ENCODE measurements at places on chromosomes 3 and 15. TPM values are rescaled to one million over a fixed set of nuclear protein-coding genes. Genes with fewer than 3 reads are reported as not detected.

Gene PYGO1
- 6.8 TPM for total RNA-seq

Gene TMIE
- total RNA-seq: 0.19 TPM

Gene RNU6-1
- not detected for total RNA-seq

Gene UACA
- 42.1 TPM for total RNA-seq

Gene STAC
- total RNA-seq: 2.1 TPM

Gene TFDP2
- total RNA-seq: 22.3 TPM

Gene ADAMTS17
- not detected for total RNA-seq

Gene CPB1
- not detected for total RNA-seq

Gene TTLL13
- 0.09 TPM for total RNA-seq

Gene DCLK3
- total RNA-seq: not detected

Gene PFN2
- total RNA-seq: 178 TPM

Gene FAM81A
- 13.1 TPM for total RNA-seq

Gene ADGRG7
- total RNA-seq: not detected

Gene CCR3
- not detected for total RNA-seq

Gene CMTM8
- 12.8 TPM for total RNA-seq

Gene ACTRT3
- total RNA-seq: 3.5 TPM

Gene WDR72
- 5.8 TPM for total RNA-seq

Data from A549 treated with dexamethasone at 1 μM for 4 hours (cell line).